Stimulated activated CD8-positive, alpha-beta memory T cell treated with anti-CD3 and anti-CD28 coated beads, Interleukin-7, amount 100 ng/mL, for 24 hours (primary cell): ENCODE measurements at places on chromosomes 3 and 15.

DNA sequence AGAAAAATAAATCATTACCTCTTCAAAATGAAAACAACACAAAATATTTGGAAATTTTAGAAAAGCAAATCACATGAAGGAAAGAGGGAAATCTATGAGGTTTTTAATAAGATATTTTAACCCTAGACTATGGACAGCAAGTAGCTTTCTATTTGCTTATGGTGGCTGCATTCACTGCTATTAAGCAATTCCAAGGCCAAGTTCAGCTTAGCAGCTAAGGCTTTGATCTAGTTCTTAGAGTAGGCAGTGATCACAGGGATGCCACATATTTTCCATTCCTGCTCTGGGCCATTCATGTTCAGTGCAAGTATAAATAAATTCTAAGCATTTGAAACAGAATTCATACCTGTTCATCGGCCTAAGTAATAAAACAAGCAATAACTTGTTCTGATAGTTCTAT, 235.3 kb downstream of the CDIN1 start:
- DNase-seq = no peak

GRCh38 chr3:104137116-104137515, 1229.6 kb upstream of the ALCAM start:
- DNase-seq = no peak

DNA sequence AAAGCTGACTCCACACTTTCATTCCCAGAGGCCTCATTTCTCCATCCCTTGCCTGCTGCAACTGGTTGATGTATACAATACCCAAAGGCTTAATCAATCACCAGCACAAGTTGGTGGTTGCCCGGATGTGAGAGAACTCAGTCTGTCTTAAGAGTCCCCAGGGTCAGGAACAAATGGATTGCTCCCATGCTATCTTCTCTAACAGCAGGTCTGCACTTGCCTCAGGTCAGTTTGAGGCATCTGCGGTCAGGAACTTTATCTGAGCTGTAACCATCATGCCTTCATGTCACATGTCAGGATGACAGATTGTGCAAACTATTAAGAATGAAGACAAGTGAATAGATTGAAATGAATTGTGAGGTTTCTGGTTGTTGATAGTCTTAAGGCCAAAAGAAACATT, 56.1 kb downstream of the BFSP2 start:
- no peak for DNase-seq

DNA sequence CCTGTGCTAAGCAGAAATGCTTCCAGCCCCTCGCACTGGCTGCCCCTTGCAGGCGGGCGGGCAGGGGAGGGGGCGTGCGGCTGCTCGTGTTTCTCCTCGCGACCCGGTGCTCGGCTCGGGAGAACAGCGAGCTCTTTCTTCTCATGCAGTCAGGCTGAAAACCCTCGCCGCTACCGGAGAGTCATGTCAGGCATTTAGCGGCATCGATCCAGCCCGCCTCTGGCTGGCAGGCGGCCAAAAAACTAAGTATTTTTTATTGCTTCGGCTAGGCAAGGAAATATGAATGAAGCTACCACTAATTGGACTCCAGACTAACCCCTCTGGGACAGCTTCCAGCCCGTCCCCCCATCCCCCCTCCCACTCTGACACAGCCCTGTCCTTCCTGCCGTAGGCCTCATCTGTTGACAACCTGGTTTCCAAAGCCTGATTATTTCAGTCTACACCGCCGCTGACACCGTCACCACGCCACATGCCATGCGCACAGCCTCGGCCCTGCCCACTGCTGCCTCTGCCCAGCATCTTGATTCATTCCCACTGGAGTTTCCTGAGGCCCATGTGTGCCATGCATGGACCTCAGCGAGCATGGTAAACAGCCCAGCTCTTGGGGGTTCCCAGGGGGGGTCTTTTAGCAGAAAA, 35.3 kb downstream of the TLE3 start:
- no peak for DNase-seq

GRCh38 chr3:67018789-67019526, 20.9 kb downstream of the KBTBD8 start:
- no peak for DNase-seq

- DNase-seq = peak; percentile 24
Observed at GRCh38 chr15:65101411-65101890, 13.5 kb downstream of the UBAP1L start.

- no peak for DNase-seq
Observed at GRCh38 chr3:138389841-138390581, 41.6 kb downstream of the MRAS start.

- no peak for DNase-seq
Observed at GRCh38 chr15:83959477-83959876, 276.1 kb upstream of the GOLGA6L4 start.

- no peak for DNase-seq
Observed at GRCh38 chr15:64146041-64146440, 5.5 kb upstream of the SNX22 start.

- DNase-seq = no peak
Observed at GRCh38 chr3:112647122-112647521, 6.2 kb upstream of the CCDC80 start.

DNA sequence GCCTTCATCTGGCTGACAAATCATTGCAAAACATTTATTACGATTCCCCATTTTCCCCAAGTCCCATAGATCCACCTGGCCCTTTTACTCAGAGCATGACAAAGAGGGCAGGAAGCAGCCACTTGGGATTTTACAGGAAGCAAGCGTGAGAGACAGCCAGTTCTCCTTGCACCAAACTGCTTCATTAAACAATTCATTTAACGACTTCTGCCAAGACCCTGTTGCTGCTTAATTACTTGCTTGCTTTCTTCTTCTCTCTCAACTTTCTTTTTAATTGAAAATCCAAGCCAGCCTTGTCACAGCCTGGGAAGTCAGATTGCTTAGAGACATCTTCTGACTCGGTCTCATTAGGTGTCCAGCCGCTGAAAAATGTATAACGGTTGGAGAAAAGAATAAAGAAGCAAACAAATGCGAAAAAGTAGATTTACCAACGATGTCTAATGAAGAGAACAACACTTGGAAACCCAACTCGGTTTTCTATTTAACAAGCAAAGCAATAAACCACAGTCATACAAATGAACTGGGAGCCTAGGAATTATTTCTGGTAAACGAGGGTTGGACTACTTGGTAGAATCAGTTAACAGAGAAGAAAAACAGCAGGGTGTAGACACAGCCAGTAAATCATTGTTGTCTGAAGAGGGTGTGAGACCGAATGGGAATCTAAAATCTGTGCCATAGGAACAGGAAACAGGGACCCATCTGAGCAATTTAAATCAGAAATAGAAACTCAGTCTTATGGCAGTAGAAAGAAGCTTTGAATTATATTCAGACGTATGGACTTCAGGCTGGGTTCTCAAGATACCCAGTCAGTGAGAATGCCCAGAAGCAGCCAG, 298.3 kb downstream of the LRRC3B start:
- DNase-seq = no peak

GRCh38 chr3:122582390-122582789, 4.9 kb downstream of the PARP15 start:
- no peak for DNase-seq

DNA sequence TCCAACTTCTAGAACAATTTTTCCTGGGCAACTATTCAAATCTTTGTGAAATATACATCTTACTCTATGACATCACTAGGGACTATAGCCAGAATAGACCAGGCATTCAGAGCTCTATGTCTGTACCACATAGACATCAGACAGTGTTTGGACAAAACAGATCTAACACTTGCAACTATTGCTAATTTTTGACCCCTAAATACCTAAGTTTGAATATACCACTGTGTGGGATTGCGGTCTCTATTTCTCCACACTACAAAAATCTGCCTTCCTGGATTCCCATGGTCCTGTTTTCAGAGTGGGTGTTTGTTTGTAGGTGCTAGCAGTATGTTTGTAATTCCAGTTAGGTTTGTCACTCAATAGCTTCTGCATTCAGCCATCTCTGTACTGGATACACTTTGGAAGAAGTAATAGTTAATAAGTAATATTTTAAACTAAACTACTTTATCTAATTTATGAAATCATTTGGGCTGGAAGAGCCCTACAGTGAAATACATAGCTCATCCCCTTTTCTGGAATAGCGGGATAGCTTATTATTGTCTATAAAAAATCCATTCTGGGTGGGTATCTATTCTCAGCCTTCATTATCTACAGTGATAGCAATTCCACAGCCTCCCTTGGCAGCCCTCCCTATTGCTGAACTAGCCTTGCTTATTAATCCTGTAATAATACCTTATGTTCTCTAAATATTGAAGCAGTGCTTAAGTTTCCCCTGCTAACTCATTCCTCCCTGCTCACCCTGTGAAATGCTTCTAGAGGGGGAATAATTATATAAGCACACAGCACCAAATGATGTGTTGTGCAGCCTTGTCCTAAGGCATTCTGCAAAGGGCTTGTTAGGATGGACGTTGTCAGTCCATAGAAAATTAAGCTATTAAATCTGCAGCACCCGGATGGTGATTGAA, 49.4 kb downstream of the RBMS3 start:
- DNase-seq = no peak

DNA sequence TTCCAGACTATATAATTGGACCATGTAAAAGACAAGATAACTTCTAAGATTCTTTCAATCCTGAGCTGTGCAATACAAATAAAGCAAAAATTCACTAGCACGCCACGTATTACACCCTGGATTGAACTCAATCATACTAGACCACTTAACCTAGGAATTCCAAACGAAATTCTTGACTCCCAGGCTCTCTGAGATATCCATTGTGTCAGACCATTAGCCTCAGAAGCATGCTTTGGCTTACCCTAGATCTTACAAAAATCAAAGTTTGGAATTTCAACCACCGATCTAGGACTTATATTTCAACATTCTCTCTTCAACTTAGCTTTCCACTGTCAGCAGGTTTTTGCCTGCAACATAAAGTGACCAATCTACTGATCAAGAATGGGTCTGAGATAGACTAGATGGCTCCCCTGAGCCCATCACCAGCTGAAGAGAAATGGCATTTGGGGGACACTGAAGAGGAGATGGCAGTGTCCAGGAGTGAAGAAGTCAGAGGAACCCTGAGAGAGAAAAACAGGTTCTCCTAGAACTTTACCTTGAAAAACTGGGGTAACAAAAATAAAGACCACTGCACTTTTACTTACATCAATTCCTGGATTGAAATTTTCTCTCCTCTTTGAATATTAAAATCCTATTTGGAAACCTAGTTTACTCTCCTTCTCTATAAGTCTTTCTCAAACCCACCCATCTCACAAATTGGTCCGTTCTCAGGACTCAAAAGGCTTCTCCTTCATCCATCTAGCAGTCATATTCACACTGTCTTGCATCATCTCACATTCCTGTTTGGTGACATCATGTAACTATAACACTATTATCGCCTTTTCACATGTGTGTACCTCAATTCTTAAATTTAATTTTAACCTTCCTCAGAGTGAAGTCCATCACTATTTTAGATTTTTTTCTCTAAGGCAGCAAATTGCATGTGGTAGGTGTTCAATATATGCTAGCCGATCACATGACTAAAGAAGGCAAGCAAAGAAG, 18.5 kb downstream of the CPNE4 start:
- no peak for DNase-seq

DNA sequence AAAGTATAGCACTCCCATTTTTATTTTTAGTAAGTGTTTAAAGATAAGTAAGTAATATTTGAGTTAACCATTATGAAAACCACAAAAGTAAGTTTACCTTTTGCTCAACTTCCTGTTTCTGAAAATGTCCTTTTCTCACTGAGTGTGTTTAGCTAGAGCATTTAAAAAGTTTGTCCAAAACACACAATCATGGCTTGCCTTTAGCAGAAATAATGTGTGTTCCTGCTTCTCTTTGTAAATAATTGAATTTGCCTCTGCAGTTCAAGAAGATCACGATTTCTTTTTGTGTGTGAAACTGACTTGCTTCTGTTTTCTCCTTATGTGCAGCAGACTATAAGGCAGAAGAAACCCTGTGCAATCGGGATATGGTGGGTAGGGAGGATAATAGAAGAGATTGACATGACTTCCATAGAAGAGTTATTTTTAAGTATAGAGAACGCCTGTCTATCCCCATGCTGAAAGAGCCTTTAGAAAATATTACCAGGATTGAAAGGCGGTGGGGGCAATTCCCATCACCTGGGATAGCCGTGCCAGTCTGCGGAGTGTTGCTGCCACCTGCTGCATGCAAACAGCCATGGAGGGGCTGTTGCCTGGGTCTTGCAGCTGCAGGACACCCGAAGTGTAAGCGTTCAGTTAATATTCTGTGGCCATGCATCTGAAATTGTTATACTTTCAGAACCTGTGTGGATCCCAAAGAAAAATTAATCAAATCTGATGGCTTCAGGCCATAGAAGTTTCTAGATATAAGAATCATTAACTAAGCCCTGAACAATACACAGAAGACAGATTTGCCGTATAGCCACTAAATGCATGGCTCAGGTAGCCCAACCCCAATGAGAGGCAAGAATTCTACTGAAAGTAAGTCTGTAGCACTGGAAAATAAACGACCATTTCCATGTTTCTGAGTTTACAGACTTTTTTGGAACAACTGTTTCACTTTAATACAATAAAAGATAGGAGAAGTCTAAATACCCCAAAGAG, 2.4 kb upstream of the CD96 start:
- DNase-seq = peak; percentile 30

GRCh38 chr15:92416557-92416956, 22.9 kb downstream of the ST8SIA2 start:
- no peak for DNase-seq

- DNase-seq = no peak
Observed at GRCh38 chr3:46509661-46510187, 11.9 kb downstream of the RTP3 start.

DNA sequence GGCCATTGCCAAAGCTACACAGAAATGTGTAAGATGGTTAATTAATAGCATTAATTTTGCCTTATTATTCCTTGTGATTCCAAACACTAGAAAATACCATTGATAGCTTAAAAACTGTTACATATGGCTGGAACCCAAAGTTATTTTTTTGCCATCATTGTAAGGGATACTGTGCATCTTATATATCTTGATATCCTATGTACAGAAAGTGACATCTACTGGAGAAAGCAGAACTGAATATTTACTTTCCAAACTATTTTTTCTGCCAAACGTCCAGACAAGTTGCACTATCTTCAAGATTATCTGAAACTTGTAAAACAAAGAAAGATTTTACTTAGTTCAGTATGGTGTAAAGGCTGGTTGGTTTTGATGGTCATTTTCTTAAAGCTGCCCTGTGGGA, 33.3 kb upstream of the MEIS2 start:
- no peak for DNase-seq

DNA sequence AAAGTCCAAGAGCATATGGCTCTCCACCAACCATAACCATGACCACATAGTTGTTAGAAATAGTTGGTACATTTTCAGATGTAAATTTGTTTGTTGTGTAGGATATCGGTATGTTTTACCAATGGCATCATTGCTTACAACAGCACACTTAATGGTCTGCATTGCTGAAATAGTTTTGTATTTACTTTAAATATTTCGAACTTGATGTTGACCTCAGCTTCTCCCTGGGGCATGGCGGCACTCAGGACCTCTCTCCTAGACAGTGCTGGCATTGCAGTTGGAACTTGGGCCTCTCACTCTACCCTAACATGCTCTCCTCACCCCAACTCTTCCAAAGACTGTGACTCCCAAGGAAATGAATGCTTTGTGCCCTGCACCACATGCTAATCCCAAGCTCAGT, 5.0 kb downstream of the SLC22A13 start:
- no peak for DNase-seq
